Stimulated activated CD4-positive, alpha-beta T cell treated with anti-CD3 and anti-CD28 coated beads, Interleukin-1b, Interleukin-23, amount 100 ng/mL, for 1 hour (primary cell): ENCODE measurements at places on chromosomes 3 and 15.

- DNase-seq: no peak
Observed at GRCh38 chr3:83011481-83011880, 1250.0 kb upstream of the GBE1 start.

- DNase-seq: no peak
Observed at GRCh38 chr3:129603561-129603942, 2.9 kb downstream of the PLXND1 start.

GRCh38 chr3:14771593-14772497, 46.9 kb upstream of the FGD5 start:
- DNase-seq: no peak

GRCh38 chr3:172370419-172370818, 77.8 kb downstream of the GHSR start:
- no peak for DNase-seq

GRCh38 chr3:152355744-152356665, 87.3 kb downstream of the MBNL1 start:
- no peak for DNase-seq

- DNase-seq: no peak
Observed at GRCh38 chr15:47685141-47685870, 32.0 kb upstream of the SEMA6D start.

GRCh38 chr3:163139600-163139999, 1643.0 kb downstream of the OTOL1 start:
- no peak for DNase-seq

GRCh38 chr3:24352893-24353553, 141.6 kb downstream of the THRB start:
- DNase-seq: no peak
